Tibial nerve (tissue), 4 donors: ENCODE measurements at places on chromosomes 7 and 10. TPM values are rescaled to one million over a fixed set of nuclear protein-coding genes. Genes with fewer than 3 reads are reported as not detected.

Gene GIMAP4
- total RNA-seq, result 23.7 TPM

Gene HTR5A
- total RNA-seq, result not detected

Gene ZNF735
- not detected for total RNA-seq

Gene FAM25A
- total RNA-seq, result not detected

Gene MALRD1
- 1.3 TPM for total RNA-seq

DNA sequence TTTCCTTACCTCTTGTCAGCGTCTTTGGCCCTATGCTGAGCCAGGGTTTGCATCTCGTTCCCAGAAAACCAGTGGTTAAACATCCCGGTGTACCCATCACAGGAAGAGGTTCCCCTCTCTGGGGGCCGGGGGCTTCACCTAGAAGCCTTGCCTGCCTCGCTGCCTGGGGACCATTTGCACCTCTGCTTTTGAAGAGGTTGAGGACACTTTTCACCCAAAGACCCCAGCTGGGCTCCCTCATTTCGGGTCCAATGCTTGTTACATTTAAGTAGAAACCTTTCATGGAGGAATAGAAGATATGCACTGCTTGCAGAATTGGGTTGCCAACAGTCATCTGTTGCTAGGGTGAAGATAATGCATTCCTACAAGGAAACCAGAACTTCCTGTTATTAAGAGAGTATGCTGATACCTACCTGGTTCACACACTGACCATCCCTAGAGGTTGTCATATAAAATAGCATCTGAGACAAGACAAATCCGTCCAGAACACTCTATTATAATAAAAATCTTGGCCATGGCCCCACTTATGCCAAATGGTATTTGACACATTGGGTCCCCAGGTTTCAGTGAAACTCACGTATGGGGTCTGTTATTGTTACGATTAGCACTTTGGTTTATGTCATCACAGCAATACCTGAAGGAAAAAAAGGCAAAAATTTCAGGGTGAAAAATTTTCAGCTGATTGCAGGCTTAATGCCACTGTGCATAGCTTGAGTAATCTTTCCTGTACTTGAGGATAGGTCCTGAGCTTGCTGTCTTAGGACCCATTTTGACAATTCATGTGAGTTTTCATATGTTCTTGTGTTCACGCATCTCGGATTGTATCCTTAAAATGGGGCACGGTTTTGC is 917 bp downstream of the ZNF365 start:
- no peak overlapping the region for H3K27ac ChIP-seq
- no peaks in the 10 kb centered on the region for H3K36me3 ChIP-seq
- H3K4me1 ChIP-seq, result no peaks in the 10 kb centered on the region
- no peak overlapping the region for H3K4me3 ChIP-seq

GRCh38 chr7:2896131-2896530 is 52.0 kb upstream of the GNA12 start:
- no peak overlapping the region for H3K4me3 ChIP-seq
- DNase-seq, result no peak
- no peaks in the 10 kb centered on the region for H3K4me1 ChIP-seq
- H3K27me3 ChIP-seq, result no peaks in the 10 kb centered on the region
- H3K36me3 ChIP-seq, result no peaks in the 10 kb centered on the region
- no peak overlapping the region for H3K27ac ChIP-seq

DNA sequence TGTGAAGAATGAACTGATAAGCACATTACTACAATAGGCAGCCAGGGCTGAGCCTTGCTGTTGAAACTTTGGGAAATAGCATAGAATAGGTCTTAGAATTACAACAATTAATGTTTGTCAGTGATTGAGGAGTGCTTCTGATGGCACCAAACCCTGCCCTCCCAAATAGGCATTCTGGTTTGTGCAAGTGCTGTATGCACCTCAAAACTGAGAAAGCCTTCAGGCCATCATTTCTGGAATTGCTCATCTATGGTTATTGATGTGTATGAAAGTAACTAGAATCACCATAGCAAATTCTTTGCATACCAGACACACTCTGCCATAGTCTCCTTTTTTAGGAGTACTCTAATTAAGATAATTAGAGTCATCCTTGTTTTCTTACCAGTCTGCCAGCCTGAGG is 585.0 kb upstream of the MBL2 start:
- H3K27ac ChIP-seq, result no peak overlapping the region
- no peak overlapping the region for H3K4me3 ChIP-seq
- no peak for DNase-seq
- no peaks in the 10 kb centered on the region for H3K36me3 ChIP-seq
- H3K4me1 ChIP-seq, result no peaks in the 10 kb centered on the region

DNA sequence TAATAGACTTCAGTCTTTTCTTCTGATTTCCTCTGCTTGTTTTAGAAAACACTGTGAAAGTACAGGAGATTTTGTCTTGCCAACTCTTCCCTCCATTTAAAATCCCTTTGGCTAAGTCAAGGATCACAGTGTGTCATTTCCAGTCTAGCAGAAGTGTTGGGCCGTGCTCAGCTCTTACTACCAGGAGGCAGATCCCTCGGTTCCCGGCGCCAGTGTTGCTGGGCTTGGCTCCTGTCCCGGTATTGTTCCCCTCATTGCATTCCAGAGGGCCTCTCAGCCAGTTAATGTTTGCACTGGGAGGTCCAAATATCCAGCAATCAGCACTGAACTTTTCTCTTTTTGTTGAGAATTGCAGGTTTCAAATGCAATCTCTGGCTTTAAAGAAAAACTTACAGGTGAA is 612.1 kb upstream of the MGMT start:
- H3K27me3 ChIP-seq, result no peaks in the 10 kb centered on the region
- peak; percentile 75 for DNase-seq

DNA sequence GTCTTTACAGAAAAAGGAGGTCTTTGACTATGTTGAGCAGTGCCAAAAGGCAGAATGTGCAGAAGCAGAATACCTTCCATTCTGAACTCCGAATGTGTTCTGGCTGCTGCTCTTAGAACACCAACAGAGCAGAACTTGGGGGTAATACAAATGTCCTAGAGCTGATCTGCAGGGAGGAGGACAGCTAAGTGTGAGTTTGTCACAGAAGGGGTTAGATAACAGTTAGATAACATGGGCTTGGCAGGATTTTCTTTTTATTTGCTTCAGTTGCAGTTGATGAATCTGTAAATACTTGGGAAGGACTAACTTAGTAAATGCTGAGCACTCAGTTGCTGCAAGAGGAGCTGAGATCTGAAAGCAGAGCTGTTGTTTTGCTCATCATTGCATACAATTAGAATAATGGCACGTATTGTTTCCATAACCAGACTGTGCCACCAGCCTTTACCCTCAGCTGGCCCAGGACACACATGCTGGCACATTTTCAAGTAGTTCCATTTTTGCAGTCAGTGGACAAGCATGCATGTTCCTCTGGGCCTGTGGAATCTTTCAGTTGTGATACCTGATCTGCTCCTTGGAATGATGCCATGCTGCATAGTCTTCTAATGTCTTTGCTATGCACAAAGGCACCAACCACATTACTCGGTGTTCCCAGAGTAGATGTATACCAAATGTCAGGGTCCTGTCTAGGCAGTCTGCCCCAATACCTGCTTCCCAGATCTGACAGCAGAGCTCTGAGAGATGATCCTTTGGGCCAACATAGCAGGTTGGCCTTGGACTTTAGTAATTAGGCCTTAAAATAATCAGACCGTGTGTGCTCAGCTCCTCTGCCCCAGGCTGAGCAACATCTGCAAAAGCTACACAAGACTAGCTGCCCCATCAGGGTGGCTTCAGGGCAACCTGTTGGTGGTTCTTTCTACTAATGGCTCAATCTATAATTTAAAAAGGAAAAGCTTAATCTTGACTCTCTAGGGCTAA is 55.7 kb downstream of the GSDME start:
- no peak overlapping the region for H3K4me3 ChIP-seq
- H3K27ac ChIP-seq, result no peak overlapping the region
- H3K36me3 ChIP-seq, result no peaks in the 10 kb centered on the region

GRCh38 chr7:45610660-45611299 is 36.6 kb downstream of the ADCY1 start:
- no peaks in the 10 kb centered on the region for H3K27me3 ChIP-seq
- no peak overlapping the region for H3K4me3 ChIP-seq
- no peaks in the 10 kb centered on the region for H3K36me3 ChIP-seq
- no peaks in the 10 kb centered on the region for H3K4me1 ChIP-seq
- H3K27ac ChIP-seq, result no peak overlapping the region
- DNase-seq, result no peak

GRCh38 chr10:78896159-78896928 is 172.4 kb upstream of the ZMIZ1 start:
- no peaks in the 10 kb centered on the region for H3K4me1 ChIP-seq
- DNase-seq, result no peak
- no peak overlapping the region for H3K27ac ChIP-seq
- H3K4me3 ChIP-seq, result no peak overlapping the region
- no peaks in the 10 kb centered on the region for H3K36me3 ChIP-seq

- H3K4me1 ChIP-seq, result no peaks in the 10 kb centered on the region
- H3K27ac ChIP-seq, result no peak overlapping the region
- H3K4me3 ChIP-seq, result no peak overlapping the region
- DNase-seq, result no peak
- H3K27me3 ChIP-seq, result no peaks in the 10 kb centered on the region
- no peaks in the 10 kb centered on the region for H3K36me3 ChIP-seq
These were observed 91.1 kb downstream of the CDK6 start for GRCh38 chr7:92745241-92745640.

DNA sequence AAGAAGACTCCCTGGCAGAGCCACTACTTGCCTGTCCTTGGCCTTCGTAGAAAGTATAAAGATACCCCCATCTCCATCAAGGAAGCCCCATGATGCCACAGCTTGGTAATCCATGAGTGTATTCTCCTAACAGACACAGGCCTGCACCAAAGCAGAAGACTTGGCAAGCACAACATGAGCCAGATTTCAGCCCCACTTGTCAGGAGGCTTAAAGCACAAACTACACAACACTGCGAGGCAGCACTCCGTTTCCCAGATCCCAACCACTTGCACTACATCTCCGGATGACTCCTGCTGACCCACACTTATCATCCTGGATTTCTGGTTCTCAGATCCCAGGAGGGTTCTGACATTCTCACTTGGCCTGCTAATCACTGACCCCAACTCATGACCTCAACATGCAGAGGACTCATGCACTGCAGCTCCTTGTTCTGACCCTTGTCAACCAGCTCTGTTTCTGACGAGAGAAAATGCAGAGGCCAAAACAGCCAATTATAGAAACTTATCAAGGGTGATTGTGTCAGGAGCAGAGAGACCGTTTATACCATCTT is 100.8 kb downstream of the RELN start:
- H3K36me3 ChIP-seq, result no peaks in the 10 kb centered on the region
- H3K4me3 ChIP-seq, result no peak overlapping the region
- no peaks in the 10 kb centered on the region for H3K27me3 ChIP-seq
- no peak overlapping the region for H3K27ac ChIP-seq
- no peaks in the 10 kb centered on the region for H3K4me1 ChIP-seq

- H3K4me1 ChIP-seq, result no peaks in the 10 kb centered on the region
- no peak overlapping the region for H3K27ac ChIP-seq
- H3K4me3 ChIP-seq, result no peak overlapping the region
These were observed 191.8 kb upstream of the AOAH start for GRCh38 chr7:36916116-36916515.

GRCh38 chr10:93680412-93681047 is 21.9 kb downstream of the FRA10AC1 start:
- H3K4me3 ChIP-seq, result no peak overlapping the region
- no peaks in the 10 kb centered on the region for H3K27me3 ChIP-seq
- peaks cover 12% of the 10 kb centered on the region for H3K36me3 ChIP-seq
- H3K27ac ChIP-seq, result no peak overlapping the region

DNA sequence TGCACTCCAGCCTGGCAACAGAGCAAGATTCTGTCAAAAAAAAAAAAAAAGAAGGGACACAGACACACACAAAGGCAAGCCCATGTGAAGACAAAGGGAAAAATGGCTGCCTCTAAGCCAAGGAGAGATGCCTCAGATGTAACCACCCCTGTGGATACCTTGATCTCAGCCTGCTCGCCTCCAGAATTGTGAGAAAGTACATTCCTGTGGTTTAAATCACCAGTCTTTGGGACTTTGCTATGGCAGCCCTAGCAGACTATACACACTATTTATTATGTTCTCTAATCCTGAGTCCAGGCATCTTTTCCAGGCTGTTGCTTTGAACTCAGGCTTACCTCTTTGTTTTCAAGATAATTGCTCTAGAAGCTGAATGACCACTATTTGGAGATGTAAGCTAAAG is 494.3 kb downstream of the GALNT17 start:
- no peaks in the 10 kb centered on the region for H3K27me3 ChIP-seq
- no peak for DNase-seq
- no peak overlapping the region for H3K27ac ChIP-seq
- no peaks in the 10 kb centered on the region for H3K4me1 ChIP-seq
- H3K36me3 ChIP-seq, result no peaks in the 10 kb centered on the region

GRCh38 chr7:71627651-71628050 is 495.7 kb downstream of the GALNT17 start:
- H3K4me3 ChIP-seq, result no peak overlapping the region
- H3K27ac ChIP-seq, result no peak overlapping the region
- no peaks in the 10 kb centered on the region for H3K36me3 ChIP-seq
- DNase-seq, result no peak
- H3K4me1 ChIP-seq, result no peaks in the 10 kb centered on the region
- H3K27me3 ChIP-seq, result no peaks in the 10 kb centered on the region
